ENCODE measurements at places on chromosomes 7 and 10.

DNA sequence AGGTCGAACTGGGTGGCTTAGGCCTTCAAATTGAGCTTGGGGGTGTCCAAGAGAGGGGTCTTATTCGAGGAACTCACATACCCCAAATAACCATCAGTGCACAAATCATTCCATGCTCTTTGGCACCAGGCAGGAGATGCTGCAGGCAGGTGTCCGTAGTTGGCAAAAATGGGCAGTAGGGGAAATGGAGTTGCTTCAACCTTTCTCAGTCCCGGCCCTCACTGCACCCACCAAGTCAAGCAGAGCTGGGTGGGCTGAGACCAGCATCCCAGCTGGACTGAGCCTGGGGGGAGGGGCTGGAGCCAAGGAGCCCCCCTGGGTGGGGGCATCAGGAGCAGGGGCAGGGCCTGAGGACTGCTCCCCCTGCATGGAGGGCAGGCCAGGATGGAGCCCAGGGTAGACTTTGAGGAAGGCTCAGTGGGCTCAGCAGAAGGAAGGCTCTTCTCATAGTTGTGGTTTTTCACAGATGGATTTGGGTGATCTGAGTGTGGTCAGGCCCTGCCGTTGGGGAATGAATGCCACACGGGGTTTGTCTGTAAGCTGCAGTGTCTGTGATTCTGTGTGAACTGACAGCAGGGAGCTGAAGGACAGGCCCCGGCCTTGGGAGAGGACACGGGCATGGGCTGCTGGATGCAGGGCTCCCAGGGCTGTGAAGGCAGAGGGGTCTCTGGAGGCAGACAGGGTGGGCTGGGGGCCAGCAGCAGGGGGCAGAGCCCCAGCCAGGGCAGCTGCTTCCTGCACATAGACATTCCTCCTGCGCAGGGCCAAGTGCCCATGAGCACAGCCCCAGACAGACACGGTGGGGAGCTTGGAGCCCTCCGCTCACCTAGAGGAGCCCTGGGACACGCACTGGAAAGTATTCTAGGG lies 144.5 kb downstream of the ADCY1 start:
- DNase-seq: no peak

- DNase-seq: no peak
These were observed 14.1 kb downstream of the CHN2 start for GRCh38 chr7:29208410-29209250.

- no peak for DNase-seq
These were observed 172.3 kb upstream of the ADO start for GRCh38 chr10:62632071-62632809.

DNA sequence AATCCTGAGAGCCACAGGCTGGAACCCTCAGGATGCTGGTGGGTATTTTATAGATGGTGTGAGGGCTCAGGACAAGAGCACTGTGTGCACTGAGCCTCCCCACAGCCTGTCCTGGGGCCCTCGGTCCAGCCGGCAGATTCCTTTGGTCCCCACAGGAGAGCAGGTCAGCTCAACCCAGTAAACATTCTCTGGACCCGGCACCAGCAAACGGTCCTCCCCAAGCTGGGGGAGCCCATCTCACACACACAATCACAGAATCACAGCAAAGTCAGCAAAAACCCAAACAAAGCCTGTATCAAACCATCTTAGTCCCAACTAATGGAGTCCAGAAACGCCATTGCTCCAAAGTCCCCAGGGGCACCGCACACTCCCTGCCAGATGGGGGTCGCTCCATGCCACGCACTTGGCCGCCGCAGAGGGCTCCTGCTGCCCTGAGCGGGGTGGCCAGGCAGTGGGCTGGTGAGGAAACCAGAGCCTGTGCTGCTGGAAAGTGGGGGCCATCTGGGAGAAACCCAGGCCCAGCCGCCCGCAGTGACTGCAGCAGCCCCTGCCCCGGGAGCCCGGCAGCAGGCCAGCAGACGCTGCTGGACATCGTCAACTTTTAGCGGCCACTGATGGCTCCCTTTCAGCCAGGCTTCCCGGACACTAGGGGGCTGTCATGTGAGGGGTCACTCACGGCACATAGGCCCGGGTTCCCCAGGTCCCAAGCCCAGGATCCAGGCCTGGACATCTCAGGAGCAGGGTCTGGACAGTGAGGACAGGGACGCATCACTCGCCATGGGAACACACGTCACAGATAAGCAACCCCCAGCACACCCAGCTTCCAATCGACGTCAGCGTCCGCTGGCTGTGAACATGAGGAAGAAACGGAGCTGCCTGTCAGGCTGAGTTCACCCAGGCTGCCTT lies 52.6 kb downstream of the DPYSL4 start:
- DNase-seq: no peak

DNA sequence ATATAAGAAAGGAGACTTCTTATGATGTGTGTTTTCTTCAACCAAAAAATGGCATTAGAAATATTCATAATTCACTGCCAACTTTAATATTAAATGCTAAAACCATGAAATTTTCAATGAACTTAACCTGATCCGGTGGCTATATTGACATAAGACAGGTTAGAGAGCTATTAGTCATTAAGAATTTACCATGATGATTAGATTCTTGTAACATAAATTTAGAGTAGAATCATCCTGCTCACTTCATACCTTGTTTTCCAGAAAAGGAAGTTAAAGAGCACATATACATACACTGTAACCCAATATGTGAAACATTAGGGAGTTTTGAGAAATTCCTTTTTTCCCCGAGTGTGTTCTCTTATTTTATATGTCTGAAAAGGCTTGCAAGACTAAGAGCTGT lies 430.3 kb upstream of the SEMA3A start:
- DNase-seq: no peak

GRCh38 chr7:24902931-24903330 lies 77.0 kb downstream of the OSBPL3 start:
- DNase-seq: no peak

- DNase-seq: no peak
These were observed 8.7 kb downstream of the HUS1 start for GRCh38 chr7:47970761-47971160.

DNA sequence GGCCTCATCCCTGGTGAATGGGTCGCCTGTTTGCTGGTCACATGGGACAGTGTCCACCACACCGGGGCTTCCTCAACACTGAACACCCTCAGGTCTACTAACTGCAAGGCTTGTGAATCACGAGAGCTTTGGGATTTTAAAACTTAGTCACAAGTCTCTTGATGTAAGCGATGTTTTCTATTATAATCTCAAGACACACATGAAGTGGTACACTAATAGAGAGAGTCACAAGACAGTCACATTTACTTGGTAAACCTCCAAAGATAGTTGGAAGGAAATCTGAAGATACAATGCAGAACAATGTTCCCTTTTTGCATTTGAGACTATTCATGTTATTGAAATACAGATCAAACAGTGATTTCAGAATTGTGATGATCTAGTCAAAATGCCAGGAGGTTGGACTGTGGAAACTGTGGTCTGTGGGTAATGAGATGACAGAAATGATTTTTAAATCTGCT lies 233.1 kb upstream of the KLF6 start:
- no peak for DNase-seq

GRCh38 chr7:130654850-130655249 lies 13.7 kb downstream of the COPG2 start:
- DNase-seq: no peak

- DNase-seq: no peak
These were observed 9.4 kb upstream of the ETV1 start for GRCh38 chr7:13998866-13999265.

DNA sequence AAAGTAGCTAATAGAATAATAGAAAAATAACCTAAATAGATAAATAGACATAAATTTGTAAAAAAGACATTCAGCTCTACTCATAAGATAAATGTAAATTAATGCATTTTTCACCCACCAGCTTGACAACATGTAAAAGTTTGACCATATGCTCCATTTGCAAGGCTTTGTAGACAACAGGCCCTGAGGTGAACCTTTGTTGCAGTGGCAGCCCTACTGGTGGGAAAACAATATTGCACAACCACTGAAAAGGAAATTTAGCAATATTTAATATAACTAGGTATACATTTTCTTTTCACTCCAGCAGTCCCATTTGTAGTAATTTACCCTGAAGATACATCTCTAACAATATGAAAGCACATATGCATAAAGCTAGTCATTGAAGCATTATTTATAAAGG lies 39.0 kb upstream of the ADRA2A start:
- no peak for DNase-seq

DNA sequence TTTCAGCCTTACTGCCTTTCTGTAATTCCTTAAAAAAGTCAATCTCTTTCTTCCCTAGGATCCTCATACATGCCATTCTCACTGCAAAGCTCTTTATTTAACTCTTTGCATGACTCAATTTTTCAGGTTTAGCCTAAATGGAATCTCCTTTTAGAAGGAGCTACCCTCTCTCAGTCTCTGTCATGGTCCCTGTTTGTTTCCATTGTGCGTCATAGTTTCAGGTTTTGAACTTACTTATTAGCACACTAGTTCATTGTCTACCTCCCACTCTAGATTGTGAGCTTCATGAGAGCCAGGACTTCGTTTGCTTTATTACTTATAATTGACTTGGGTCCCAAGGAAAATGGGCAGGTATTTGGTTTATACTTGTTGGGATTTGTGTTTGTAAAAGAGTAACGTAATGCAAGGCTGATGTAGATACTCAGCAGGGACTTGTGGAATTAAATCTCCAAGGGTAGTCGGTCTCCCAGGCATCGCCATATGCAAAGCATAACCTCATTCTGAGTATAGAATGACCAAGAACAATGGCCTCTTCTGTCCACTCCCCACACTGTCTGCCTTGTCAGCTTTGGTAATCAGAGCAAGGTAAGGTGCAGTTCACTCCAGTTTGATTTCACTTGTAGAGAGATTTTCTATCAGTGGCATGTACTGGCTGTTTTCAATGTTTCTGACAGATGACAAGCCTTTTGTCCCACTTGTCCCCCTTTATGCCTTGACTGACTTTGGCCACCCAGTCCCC lies 252.0 kb downstream of the SORCS3 start:
- DNase-seq: no peak

GRCh38 chr7:52273685-52274610 lies 761.5 kb upstream of the POM121L12 start:
- DNase-seq: no peak

- no peak for DNase-seq
These were observed 82.0 kb downstream of the GRK5 start for GRCh38 chr10:119289227-119289920.

DNA sequence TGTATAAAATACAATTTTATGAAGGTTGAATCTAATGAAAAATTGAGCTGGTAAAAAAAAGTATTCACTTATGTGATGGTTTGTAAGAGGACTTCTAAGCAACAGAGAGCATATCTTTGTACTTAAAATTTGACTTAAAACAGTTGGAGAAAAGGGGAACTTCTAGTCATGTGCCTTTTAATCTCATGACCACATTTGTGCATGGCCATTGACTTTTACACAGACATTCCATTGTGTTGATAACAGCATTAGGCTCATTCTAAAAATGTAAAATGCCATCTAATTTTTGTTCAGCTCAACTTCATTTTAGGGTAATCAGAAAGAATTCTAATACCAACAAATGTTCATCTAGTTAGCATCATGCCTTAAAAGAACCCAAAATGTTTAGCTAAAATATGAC lies 119.9 kb downstream of the HPSE2 start:
- no peak for DNase-seq

- DNase-seq: no peak
These were observed 90.1 kb downstream of the ZNF33B start for GRCh38 chr10:42548254-42548653.

DNA sequence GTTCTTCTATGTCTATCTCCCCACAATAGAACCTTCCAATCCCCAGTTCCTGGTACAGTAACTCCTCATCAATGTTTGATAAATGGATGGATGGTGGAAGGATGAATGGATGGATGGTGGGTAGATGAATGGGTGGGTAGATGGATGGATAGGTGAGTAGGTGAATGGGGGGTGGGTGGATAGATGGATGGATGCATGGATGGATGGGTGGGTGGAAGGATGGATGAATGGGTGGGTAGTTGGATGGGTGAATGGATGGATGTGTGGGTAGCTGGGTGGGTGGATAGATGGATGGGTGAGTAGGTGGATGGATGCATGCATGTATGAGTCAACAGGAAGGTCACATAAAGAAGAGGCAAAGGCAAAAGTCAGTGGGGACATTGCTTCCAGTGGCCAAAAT lies 116.8 kb downstream of the GRID1 start:
- no peak for DNase-seq

DNA sequence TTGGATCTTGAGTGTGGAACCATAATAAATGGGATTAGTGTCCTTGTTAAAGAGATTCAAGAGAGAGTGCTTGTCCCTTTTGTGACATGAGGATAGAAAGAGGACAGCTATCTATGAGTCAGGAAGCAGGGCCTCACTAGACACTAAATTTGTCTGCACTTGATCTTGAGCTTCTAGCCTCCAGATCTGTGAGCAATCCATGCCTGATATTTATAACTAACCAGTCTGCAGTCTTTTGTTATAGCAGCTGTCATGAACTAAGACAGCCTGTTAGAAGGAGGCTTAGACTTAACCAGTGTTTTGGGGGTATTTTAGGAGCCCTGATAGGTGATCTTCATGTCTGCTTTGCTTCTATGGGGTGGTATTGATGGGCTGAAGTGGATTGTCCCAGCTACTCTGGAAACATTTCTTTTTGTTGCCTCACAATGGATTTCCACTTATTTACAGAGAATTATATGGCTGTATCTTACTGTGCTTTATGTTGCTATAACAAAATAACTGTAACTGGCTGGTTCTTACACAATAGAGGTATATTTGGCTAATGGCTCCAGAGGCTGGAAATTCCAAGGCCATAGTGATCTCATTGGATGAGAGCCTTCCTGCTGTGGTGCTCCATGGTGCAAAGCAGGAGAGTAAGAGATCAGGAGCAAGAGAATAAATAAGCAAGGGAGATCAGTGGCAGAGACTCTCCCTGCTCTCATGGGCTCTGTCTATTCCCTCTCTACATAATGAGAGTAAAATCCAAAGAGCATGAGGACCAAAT lies 23.4 kb upstream of the AKR1C3 start:
- no peak for DNase-seq

DNA sequence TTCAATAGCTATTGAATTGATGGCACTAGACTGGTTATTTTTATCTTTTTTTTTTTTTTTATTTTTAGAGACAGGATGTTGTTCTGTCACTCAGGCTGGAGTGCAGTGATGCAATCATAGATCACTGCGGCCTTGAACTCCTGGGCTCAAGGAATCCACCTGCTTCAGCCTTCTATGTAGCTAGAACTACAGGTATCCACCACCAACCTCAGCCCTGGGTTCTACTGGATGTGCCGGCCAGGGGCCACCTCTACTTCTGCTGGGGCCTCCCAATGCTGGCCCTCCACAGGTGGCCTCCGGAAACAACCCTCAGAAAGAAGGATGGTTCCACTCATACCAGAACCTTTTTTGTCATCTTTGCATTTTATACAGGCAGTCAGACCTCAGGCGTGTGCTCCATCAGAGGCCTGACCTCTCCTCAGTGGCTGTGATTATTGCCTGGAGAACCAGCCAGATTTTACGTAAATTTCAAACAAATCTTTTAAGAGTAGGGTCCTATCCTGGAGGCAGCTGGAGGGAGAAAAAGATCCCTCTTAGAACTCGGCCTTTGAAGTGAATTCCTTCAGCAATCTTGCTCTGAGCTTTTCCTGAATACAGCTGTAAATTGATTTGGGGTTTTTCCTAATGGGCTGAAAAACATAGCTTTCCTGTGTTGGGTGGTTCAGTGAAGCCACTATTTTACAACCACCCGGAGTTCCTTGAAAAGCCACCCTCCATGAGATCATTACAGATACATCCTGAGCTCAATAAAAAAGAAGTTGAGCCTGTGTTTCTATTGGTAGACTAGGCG lies 110.0 kb downstream of the SPAG6 start:
- DNase-seq: no peak
